ENCODE measurements at places on chromosomes 2 and 18.

DNA sequence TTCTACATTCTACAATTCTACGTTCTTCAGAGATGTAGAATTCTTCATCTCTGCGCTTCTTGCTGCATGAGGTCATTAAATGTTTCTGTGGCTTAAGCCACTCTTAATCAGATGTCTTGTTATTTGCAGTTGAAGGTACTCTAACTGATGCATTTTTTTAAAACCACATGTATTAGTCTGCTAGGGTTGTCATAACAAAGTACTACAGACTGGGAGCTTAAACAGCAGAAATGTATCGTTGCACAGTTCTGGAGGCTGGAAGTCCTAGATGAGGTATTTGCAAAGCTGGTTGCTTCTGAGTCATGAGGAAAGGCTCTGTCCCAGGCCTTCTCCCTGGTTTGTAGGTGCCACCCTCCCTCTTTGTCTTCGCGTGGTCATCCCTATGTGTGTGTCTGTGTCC lies 176.3 kb upstream of the GLI2 start:
- DNase-seq, result peak; percentile 99

GRCh38 chr2:202270487-202270886 lies 4.9 kb downstream of the NOP58 start:
- no peak for DNase-seq

DNA sequence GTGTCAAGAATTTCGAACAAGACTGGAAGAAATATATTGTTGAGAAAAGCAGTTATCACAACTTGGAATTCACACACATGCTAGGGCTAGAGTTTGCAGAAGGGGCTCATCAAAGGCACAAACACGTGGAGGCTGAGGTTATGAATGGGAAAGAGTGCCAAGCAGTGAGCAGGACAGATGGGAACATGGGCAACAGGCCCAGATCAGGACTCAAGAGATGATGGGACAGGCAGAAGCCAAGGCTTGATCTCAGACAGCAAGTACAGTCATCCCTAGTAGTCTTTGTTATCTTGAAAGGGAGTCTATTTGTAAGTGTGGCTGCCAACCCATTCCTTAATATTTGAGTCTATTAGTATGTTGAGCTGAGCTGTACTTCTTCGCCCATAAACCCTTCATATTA lies 22.2 kb upstream of the EPC2 start:
- DNase-seq, result no peak

DNA sequence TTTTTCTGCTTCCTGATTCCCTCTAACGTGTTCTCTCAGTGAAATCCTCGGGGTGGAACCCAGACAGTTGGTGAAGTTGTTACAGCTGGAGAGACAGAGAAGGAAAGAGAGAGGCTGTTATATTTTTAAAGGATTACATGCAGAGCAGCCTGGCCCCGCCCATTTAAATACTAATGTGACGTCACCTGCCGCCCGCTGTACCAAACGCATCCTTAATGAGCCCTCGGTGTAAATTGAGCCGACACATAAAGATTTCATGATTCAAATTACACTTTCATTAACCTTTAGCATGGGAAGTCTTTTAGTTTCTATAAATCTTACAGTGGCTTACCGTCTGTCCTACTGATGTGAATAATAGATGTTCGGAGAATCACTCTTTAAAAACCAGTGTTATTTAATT lies 164.0 kb upstream of the SIX3 start:
- DNase-seq, result peak; percentile 5

DNA sequence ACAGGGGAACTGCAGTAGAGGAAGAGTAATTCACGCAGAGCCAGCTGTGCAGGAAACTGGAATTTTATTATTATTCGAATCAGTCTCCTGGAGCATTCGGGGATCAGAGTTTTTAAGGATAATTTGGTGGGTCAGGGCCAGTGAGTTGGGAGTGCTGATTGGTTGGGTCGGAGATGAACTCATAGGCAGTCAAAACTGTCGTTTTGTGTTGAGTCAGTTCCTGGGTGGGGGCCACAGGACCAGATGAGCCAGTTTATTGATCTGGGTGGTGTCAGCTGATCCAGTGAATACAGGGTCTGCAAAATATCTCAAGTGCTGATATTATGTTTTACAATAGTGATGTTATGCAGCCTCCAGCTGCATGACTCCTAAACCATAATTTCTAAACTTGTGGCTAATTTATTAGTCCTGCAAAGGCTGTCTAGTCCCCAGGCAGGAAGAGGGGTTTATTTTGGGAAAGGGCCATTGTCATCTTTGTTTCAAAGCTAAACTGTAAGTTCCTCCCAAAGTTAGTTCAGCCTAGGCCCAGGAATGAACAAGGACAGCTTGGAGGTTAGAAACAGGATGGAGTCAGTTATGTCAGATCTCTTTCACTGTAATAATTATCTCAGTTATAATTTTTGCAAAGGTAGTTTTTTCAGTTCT lies 67.0 kb downstream of the ASAP2 start:
- DNase-seq, result peak; percentile 62

DNA sequence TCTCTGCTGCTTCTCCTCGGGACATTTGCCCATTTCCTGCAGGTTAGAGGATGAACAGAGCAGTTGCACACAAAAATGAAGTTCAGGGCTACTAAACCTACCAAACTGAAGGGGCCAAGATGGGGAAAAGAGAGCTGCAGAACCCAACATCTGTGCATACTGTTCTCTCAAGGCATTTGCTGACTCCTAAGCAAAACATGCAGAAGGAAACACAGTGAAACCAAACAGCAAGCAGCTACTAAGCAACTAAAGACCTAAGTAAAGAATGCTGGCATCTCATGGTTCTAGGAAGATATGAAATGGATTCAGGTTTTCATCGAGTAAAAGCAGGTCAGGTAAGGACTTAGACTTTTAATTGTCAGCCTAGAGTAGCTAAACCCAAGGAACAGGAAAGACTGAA lies 111.9 kb upstream of the SYT4 start:
- no peak for DNase-seq

GRCh38 chr2:146203064-146203624 lies 1641.7 kb upstream of the ACVR2A start:
- no peak for DNase-seq

GRCh38 chr2:200788121-200788718 lies 23.5 kb upstream of the BZW1 start:
- peak; percentile 92 for DNase-seq

- peak; percentile 82 for DNase-seq
These were observed 15.2 kb upstream of the PLEKHM3 start for GRCh38 chr2:208040199-208041171.

DNA sequence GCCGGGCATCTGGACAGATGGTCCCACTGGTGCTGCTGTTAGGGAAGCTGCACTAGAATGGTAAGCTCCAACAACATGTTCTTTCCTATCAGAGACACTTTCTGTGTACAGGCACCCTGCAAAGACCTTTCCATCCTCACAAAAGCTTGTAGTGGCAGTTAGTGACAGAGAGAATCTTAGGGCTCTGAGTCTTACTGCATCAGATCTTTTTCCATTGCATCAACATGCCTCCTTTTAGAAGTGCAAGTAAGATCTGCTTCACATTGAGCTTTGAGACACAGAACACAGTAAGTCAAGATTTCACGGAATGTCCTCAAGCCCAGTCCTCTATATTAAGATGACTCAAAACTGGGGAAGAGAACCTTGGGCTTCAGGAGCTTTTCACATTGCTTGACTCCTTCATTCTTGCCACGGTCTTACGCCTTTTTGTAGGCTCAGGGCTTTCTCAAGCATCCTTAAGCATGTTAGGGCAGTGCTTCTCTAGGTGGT lies 52.6 kb downstream of the ARL4C start:
- DNase-seq, result peak; percentile 48

DNA sequence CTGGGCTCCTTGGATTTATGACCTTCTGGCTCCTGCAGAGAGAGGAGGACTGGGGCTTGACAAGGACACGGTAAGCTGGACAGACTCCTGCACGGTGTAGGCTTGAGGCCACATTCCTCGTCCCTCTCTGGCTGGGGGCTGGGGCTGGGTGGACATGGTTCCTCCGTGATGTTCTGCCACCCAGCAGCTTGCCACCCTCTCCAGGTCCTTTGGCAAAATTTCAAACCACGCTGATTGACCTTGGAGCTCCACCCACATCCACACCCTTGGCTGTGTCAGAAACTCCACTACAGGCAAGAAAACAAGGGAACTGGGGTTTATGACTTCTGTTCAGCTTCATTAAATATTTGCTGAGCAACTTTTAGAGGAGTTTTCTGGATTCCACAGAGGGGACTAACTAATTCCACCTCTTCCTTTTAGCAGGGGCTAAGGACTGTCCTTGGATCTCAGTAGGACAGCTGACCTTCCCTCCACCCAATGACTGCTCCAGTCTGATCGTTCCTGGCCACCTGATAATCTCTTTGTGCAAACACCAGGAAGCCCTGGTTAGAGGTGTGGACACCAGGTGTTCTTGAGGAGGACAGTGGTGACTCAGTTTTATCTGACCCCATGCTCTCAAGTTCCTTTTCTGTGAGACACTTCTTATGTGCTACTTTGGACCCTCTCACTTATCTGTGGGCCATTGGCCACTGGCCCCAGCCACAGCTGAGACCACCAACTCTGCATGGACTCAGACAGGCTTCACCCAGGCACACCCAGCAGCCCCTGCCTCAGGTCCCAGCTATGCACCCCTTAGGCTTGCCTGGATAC lies 29.3 kb downstream of the GPR55 start:
- no peak for DNase-seq

GRCh38 chr18:8162802-8163201 lies 446.4 kb upstream of the RAB12 start:
- DNase-seq, result peak; percentile 33

GRCh38 chr2:136645236-136645828 lies 120.0 kb upstream of the THSD7B start:
- no peak for DNase-seq

- DNase-seq, result peak; percentile 97
These were observed 174.2 kb downstream of the PRPF40A start for GRCh38 chr2:152542995-152543481.

DNA sequence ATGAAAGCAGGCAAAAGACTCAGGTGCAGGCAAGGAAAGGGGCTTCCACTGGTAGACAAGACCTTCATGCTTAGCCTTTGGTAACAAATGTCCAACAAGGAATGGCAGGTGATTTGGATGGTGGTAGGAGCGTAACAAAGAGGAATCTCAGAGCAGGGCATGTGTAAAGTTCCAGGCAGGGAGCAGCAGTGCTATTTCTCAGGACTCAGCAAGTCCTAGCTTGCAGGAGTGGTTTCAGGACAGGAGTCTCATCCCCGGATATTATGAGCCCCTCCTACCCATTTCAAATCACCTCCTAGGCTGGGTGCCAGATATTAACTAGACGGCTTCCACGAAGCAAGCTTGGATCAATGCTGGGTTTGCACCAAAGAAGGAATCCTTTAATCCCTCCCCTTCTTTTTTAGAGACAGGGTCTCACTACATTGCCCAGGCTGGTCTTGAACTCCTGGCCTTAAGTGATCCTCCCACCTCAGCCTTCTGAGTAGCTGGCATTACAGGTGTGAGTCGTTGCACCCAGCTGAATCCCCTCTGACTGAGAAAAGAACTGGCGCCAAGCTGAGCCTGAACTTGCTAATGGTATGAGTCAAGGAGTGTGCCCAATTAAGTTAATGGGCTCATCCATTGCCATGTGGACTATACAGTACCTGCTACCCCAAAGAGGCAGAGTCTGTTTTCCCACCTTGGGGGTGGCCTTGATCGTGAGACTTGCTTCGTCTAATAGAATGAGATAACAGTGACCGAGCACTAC lies 190.3 kb downstream of the ARL4C start:
- no peak for DNase-seq

- no peak for DNase-seq
These were observed 56.6 kb downstream of the XRCC5 start for GRCh38 chr2:216165711-216166110.

DNA sequence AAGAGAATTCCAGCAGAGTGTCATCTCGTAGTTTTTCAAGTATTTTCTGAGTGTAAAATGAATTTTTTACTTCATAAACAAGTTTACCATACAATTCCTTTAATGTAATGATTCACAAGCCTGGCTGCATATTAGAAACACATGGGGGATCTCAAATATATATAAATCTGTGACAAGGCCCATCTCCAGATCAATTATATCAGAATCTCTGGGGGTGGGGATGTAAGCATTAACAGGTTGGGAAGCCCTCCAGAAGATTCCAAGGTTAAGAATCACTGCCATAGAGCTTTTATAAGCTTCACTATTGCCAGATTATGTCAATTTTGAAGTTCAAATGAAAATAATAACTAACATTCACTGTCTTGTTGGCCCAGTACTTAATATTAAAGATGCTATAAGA lies 111.2 kb downstream of the BAZ2B start:
- DNase-seq, result no peak

GRCh38 chr2:203200866-203201265 lies 38.0 kb upstream of the CYP20A1 start:
- DNase-seq, result no peak

DNA sequence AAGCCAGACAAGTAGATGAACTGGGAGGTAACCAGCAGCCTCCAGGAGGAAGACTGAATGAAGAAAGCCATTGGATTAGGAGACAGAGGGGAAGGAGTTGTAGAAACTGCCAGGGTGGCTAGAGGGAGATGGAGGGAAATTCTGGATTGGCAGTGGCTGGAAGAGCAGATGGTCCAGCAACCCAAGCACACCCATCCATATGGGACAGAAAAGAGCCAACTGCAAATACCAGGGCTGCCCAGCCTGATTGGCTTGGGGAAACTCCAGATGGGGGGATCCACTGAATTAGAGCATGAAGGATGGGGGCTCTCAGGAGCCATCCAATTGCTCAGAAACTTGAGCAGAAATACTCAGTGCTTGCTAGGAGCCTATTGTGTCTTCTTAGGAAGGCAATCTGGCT lies 173.5 kb upstream of the EPB41L3 start:
- no peak for DNase-seq

GRCh38 chr2:10071176-10071575 lies 9.0 kb downstream of the CYS1 start:
- no peak for DNase-seq

DNA sequence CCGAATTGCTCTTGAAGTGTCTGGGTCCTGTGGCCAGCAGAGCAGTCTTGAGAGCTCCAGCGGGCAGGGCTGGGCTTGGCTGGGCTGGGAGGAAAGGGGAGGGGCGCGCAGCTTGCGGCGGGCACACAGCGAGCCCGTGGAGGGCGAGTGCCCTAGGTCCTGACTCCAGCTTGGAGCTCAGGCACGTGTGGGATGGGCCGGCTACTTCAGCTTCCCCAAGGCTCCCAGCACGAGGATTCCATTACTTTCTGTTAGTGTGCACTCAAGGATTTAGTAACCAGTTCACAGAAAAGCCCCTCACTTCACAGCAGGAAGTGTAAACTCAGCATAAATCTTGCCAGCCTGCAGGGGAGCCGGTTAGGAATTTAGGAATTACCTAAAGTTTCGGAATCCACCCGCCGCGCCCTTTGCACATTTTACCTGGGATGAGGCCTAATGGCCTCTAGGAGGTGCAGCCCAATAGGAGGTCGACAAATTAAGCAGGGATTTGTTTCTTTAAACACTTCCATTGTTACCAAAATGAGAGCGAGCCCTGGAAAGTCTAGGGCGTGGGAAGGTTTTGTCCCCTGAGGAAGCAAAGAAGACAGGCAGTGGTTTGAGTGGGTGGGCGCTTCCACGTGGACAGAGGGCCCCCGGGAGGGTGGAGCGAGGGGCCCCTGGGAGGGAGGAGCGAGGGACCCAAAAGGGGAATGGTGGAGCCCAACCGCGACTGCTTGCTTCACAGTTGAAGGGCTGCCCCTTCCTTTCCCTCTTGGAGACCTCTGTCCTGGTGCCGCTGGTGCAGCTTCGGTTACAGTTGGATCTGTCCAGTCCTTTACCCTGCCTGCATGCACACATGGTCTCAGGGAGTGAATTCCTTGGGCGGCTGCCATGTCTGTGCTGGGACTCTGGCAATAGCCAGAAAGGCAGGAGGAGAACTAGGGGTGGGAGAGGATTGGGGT lies 93.3 kb downstream of the CTAGE1 start:
- DNase-seq, result peak; percentile 27

GRCh38 chr2:14632133-14632936 lies at the start of gene LRATD1:
LRATD1 (plus strand) TSS chr2:14632717; CDS start chr2:14633980, 1,263 bp downstream.
- DNase-seq, result peak; percentile 57
